ENCODE measurements at places on chromosomes 3 and 15.

GRCh38 chr3:102099913-102100312 is 250.6 kb downstream of the NFKBIZ start:
- no peak for DNase-seq

GRCh38 chr15:60605879-60606307 is 127.0 kb upstream of the ICE2 start:
- peak; percentile 84 for DNase-seq

- DNase-seq: no peak
Measured at GRCh38 chr3:40192628-40193027, 116.9 kb upstream of the EIF1B start.

GRCh38 chr3:100102757-100103156 is 11.5 kb downstream of the FILIP1L start:
- DNase-seq: no peak

GRCh38 chr3:57646723-57647122 is 46.2 kb downstream of the DENND6A start:
- DNase-seq: peak; percentile 42

- no peak for DNase-seq
Measured at GRCh38 chr3:107781253-107781652, 258.5 kb downstream of the BBX start.

- no peak for DNase-seq
Measured at GRCh38 chr3:193530231-193531165, 24.2 kb downstream of the ATP13A4 start.

DNA sequence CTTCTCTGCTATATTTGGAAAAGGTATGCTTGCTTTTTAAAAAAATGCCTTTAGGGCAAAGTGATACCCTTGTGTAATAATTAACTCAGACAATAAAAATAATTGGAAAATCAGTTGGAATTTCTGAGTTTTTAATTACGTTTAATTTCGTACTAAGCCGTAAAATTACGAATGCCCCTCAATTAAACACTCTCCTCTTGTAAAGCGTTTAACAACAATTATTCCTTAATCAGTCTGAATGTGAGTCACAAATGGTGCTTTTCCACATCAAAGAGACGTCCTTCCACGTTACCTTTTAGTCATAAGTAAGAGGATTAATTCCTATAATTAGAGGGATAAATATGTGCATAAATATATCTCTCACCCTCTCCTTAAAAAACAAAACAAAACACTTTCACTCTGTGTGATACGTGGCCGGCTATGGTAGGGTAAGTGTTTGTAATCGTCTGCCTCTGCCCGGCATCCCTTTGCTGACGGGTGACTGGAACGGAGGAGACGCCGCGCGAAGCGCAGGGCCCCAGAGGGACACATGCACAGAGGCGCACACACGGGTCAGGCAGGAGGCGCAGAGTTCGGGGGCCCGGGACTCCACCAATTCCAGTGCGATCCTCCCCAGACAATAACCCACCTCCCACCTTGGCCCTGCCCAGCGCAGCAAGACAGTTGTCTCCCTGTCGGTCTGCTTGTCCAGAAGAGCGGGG is 9.7 kb upstream of the MEIS2 start:
- DNase-seq: no peak

- DNase-seq: peak; percentile 95
Measured at GRCh38 chr15:90419738-90420406, 31.8 kb downstream of the IQGAP1 start.

DNA sequence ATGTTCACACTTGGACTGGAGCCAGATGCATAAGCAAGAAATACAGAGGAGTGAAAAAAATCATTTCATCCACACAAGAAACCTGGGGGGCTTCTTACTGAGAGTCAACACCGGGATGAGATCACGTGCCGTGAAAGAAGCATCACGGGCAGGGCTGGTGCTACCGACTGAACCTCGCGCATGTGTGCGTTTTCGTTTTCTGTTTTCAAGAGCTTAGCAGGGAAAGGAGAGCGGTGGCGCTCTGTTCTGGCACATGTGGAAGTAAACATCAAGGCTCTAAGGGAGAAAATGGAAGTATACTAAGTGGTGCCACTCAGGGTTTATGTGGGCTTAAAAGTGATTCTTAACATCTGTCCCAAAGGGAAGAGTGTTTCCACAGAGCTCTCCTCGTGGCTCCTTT is 55.9 kb downstream of the VGLL4 start:
- DNase-seq: no peak

DNA sequence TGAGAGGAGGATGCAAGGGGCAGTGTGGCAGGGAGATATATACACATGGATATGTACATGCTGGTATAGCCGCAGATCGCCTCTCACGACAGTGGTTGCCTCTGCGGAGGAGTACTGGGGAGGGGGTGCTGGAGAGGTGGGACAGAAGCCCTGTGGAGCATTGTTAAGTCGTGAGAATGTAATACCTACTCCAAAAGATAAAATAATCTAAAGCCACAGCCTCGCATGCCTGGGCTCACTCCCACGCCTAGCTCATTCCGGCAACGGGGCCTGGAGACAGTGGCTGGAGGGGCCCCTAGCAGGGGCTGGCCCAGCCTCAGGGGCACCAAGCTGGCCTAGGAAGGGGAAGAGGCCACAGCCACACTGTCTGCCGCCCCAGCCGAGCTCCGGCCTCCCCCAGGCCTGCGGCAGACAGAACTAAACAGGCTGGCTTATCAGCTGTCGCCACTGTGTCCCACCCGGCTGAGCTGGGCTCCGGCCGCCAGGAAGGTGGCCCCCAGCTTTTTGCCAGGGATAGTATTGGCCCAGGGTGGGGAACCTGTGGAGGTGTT is 65.1 kb upstream of the LCTL start:
- no peak for DNase-seq

DNA sequence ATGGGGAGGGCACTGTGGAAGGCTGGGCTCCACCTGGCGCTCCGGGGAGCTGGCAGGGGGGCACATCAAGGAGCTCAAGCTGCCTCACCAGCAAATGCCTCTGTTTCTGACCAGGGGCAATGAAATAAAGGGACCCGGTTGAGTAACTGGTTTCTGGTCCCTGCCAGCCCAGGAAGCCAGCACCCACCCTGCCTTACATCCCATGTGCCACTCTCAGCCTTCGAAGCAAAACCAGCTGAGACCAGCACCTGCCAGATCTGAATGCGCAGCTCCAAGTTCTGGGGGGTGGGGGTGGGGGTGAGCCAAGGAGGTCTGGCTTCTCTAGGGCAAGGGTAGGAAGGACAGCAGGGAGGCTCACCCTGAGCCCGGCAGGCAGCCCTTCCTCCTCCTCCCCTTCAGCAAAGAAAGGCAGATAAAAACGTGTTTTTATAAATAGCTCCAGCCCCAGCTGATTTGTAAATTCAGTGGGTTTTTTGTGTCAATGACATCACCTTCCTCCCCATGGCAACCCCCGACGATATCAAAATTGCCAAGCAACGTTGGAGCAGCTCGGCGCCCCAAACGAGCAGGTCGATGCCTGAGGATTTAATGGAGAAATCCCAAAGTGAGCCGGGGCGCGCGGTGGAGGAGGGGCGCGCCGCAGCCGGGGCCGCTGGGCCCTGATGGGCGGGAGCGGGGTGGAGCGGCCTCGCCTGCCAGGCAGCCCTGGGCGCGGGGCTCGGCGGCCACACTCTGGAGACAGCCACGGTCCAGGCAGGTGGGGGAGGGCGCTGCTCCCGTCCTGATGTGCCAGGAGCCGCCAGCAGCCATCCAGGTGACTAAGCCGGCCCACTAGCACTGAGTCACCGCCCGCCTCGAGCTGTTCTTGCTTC is at the start of gene PAK6:
Gene PAK6, plus strand, starts transcription at position 532 of the 872 bp plus-strand sequence. CDS start 25,723 bp downstream, outside the sequence.
- DNase-seq: peak; percentile 23

DNA sequence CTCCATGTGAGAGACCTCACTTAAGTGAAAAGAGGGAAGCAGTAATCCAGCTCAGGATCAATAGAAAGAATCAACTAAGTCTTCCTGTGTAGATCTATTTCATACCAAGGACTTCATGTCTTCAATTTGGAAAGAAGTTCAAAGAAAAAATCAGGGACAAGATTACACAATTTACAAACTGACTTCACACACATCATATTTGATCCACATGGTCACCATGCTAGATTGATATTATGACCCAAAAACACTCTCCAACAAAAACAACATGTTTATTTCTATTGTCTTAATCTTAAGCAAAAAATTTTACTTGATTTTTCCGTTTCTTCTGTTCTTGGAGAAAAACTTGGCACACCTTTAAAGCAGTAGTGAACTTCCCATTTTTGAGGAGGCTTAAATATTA is 76.3 kb downstream of the THBS1 start:
- no peak for DNase-seq

- peak; percentile 27 for DNase-seq
Measured at GRCh38 chr3:84547971-84548970, 410.5 kb upstream of the CADM2 start.

- DNase-seq: no peak
Measured at GRCh38 chr15:75235760-75236729, 22.1 kb upstream of the GOLGA6C start.

DNA sequence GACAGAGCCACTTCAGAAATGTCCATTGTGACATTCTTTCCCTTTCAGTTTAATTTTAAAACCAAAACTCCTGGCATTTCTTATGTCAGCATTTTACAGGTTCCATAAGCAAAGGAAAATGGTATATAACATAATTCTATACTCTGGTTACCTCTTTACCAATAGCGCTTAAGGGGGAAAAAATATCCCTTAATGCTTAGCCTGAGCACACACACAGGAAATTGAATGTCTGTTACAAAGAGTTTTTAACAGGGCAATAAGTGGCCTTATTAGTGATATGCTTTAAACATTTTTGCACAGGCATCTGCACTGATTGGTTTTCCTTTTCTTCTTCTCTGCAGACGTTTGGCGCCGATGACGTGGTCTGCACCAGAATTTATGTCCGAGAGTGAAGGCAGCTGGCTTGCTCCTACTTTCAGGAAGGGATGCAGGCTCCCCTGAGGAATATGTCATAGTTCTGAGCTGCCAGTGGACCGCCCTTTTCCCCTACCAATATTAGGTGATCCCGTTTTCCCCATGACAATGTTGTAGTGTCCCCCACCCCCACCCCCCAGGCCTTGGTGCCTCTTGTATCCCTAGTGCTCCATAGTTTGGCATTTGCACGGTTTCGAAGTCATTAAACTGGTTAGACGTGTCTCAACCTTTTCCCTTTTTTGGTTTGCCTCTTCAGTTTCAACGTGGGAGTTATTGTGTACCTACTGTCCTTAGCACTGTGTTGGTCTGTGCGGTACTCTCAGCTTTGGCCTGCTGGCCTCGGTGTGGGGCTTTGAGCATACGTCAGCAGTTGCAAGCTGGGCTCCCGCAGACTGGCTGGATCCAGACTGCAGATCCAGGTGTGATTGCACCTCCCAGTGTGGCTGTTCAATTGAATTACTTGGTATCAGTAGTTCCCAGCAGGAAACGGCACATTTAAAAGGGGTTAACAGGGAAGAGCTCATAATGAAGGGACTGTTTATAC is 7.7 kb downstream of the CRABP1 start:
- DNase-seq: no peak

Data from fibroblast of skin of back (primary cell).